GM03348 (cell line): ENCODE measurements at places on chromosomes 16 and 17.

- DNase-seq = no peak
Measured at GRCh38 chr16:80323187-80323807, 217.5 kb upstream of the DYNLRB2 start.

GRCh38 chr17:10631048-10631700 lies 25.9 kb downstream of the MYH3 start:
- DNase-seq = peak; percentile 72

DNA sequence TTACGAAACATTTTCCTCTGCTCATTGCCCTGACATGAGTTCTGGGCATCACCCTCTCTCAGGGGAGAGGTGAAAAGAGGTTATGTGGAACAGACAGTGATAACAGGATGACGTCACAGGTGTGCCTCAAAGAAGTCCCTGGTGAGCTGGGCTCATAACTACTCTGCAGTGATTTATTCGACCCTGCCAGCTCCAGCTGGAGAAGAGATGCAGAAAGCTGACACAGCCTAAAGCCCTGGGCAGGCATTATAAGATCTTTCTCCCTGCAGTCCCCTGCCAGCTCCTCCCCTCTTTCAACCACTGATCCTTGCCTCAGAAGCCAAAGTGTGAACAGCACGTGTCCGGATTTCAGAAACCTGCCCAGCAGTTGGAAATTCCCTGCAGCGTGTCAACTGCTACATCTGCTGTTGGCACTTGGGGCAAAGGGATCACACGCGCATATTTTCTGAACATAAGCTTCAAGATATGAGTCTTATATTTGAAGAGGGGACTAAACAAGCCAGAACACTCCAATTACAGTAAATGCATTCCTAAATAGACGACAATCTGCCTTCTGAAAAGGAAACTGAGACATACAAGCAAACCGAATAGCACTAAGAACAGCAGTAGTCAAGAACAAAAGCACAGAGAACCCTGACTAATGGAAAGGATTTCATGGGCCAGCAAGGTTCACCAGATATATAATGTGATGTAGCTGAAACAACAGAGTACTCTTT lies 80.5 kb downstream of the SMG6 start:
- DNase-seq = peak; percentile 48

DNA sequence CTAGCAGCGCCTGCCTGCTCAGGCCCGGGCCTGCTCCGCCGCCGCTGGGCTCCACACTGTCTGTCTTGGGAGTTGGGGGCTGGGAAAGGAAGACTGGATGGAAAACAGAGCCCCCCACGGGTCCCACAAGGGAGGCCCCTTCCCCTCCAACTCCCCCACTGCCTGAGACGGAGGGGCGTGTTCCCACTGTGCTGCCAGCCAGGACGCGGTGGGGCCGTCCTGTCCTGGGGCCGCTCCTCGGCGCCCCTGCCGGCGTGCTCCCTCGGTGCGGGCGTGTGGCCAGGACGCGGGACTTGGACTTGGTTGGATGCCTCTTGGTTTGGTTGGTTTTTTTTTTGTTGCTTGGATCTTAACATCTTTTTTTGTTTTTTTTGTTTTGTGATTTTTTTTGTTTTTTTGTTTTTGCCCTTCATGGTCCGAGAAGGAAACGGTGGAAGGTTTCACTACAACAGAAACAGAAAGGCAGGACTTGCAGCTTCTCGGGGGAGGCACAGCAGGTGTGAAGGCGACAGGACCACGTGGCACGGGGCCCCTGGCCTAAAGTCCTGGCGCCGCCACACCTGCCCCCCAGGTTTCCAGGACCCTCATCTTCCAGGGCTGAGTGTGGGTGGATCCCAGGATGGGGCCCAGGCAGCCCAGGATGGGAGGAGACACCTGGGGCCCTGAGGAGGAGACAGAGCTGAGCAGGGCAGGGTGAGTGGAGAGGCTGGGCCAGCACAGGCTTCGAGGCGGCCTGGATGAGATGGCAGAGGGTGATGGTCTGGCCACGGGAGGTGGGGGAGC lies 16.0 kb downstream of the ENGASE start:
- DNase-seq = peak; percentile 71

- DNase-seq = peak; percentile 95
Measured at GRCh38 chr17:3535253-3535995, 22.2 kb downstream of the TRPV3 start.

GRCh38 chr17:68705714-68706076 lies 104.5 kb upstream of the FAM20A start:
- no peak for DNase-seq

- DNase-seq = peak; percentile 87
Measured at GRCh38 chr17:42518046-42518754, 17.8 kb upstream of the NAGLU start.

GRCh38 chr16:89602273-89602951 lies 11.0 kb upstream of the DPEP1 start:
- DNase-seq = peak; percentile 92

DNA sequence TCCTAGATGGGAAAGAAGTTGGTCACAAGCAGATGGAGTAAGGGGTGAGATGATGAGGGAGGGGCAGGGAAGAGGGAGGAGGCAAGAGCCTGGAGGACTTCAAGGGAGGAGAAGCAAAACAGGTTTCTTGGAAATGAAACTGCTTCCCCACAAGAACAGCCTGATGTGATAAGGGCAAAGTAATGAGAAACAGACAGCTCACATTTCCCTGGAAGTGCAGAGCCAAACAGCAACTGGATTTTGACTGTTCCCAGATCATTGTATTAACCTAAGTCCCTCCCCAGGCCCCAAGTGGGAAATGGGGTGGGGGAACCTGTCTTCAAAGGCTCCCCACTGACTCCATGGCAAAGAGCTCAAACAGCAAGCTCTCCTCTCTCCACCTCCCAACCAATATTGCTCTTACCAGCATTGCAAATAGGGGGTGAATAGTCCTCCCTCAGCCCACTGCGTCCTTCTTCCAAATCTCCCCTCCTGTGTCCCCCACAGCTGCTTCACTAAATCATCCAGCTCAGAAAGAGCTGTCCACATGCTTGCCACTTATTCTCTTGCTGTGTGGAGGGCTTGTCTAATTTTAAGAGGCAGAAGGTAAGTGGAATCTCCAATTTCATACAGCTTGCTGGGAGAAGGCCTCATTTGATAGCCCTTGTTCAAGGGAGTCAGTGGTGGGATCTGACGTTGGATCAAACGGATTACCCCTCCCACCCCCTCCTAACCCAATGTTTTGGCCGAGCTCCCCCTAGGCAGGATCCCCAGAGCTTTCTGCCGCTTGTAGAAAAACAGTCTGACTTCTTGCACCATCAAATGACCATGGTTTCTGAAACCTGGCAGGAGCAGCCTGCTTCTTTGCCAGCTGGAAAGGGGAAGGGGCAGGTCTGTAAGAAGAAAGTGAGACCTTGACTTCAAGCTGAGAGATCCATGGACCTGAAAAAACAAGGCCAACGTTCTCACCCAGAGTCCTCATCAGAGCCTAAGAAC lies 56.3 kb upstream of the SMIM36 start:
- DNase-seq = no peak

- DNase-seq = no peak
Measured at GRCh38 chr17:35183332-35183731, 10.9 kb downstream of the SLC35G3 start.
